Stimulated activated naive CD4-positive, alpha-beta T cell treated with Interleukin-2 at 50 U/mL for 16 hours (primary cell): ENCODE measurements at places on chromosomes 2 and 18.
A peak's percentile ranks its signal among the peaks of the same experiment; 100 is the strongest.

GRCh38 chr2:156892467-156893281 lies 364.8 kb upstream of the GALNT5 start:
- no peak for DNase-seq

- no peak for DNase-seq
Measured at GRCh38 chr2:165902934-165903333, 50.6 kb downstream of the TTC21B start.

DNA sequence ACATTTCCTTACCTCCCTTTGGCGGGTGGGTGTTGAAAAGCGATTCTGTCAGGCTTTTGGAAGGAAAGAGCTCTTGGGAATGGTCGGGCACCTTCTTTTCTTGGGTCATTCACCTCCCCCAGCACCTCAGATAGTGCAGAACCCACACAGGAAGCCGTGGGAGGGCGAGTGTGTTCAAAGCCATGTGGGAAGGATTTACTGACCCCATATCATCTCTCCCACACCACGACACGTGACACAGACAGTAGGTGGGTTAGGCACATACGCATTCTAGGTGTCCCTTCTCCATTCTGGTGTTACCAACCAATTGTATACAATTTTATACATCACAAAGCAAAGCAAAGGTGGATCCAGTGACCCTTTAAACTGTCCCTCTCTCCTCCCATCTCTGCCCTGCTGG lies 263.7 kb upstream of the REV1 start:
- no peak for DNase-seq

GRCh38 chr2:20421988-20422370 lies 24.9 kb upstream of the RHOB start:
- no peak for DNase-seq

DNA sequence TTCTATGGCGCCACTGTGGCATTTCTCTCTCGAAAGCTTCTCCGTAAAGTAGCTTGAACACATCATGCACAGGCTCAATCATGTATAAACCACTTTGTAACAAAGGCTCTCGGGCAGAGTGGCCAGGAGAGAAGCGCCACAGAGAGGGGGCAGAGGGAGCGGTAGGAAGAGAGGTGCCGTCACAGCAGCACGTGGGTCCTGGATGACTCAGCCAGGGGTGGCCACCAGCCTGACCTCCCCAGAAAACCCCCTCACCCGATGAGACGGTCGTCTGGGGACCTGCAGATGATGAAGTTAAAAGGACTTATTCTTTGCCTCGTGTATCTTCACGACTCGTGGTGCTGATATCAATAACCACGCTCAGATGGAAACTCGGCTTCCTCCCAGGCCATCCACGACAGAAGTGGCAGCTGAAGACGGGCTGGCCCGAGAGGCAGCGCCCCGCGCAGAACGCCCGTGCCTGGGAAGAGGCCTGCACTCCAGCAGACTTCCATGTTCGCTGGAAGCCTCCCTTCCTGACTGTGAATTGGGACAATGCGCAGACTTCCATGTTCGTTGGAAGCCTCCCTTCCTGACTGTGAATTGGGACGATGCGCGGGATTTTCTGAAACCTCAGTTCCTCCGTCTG lies 46.4 kb upstream of the MTCL1 start:
- no peak for DNase-seq

DNA sequence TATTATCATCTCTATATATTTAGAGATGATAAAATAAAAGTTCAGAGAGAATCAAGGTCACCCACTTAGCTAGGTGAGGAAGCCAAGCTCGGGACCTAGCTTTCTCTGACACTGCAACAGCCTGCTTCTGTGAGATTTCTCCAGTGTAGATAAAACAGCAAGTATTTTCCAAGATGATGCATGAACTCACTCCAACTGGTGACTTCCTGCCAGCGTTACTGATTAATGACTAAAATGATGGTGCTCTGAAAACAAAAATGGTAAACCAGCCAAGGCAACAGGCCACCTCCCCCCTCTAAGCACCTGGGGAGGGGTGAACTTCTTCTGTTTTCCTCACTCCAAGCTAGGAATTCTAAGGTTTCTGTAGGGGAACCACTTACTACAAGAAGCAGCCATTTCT lies 510.2 kb upstream of the ID2 start:
- DNase-seq, result no peak

DNA sequence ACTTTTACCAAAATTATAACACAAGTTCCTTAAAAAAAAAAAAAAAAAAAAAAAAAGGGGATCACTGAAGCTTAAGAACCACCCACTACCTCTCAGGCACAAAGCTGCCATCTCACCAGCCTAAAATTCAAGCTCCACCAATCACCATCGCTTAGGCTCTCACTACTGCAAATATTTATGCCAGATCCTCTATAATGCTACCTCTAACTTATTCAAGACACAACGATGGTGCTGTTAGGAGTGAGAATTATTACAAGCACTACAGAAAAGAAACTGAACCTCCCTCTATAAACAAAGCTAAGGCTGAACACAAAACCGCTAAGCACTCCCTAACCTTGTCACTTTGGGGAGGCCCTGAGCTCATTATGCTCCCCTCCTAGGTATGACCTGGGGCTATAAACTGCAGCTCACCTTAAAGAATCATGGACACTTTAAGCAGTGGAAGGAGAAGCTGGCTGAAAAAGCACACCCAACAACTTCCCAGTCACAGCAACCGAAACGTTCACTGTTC lies 3.6 kb downstream of the FZD5 start:
- no peak for DNase-seq

- DNase-seq, result no peak
Measured at GRCh38 chr18:78605255-78605654, 374.4 kb upstream of the SALL3 start.

GRCh38 chr2:30231996-30232800 lies 864 bp downstream of the LBH start:
- peak; percentile 73 for DNase-seq

DNA sequence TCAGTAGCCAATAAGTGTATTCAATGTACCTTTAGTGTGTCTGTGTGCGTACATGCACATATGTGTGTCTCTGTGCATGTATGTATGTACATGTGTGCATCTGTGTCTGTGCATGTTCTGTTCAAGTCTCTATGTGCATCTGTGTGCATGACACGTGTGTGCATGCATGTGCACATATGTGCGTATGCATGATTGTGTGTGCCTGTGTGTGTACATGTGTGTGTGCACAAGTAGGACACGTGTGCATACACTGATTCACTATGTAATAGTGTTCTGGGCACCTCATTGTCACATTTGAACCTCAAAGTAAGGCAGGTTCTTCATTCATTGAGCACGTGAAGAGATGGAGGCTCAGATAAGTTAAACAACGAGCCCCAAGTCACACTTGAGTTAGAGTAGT lies 142.6 kb upstream of the COPS8 start:
- DNase-seq, result no peak

GRCh38 chr2:130304726-130305125 lies 38.0 kb upstream of the IMP4 start:
- DNase-seq, result no peak

DNA sequence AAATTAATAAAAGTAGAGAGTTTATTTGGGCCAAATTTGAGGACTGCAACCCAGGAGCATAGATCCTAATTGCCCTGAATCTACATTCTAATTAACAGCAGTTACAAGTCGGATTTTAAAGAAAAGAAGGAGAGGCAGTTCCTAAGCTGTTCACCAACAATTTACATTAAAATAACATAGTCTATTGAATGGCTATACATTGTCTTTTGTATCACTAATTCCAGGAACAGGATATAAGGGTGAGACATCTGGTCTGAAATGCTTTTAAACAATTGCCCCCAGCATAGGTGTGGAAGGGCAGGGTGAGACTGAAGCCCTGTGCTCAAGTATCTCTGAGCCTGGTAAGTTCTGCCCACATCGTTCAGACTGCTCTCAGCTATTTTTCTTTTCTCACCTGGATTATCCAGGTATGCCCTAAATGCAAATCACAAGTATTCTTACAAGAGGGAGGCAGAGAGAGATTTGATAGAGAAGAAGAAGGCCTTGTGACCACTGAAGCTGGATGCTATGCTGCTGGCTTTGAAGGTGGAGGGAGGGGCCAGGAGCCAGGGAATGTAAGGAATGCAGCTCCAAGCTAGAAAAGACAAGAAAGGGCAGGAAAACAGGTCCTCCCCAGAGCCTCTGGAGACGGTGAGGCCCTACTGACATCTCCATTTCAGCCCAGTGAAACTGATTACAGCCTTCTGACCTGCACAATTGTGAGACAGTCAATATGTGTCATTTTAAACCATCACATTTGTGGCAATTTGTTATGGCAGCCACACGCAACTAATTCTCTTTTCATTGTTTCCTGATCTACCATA lies 189.4 kb upstream of the ARL4C start:
- no peak for DNase-seq

DNA sequence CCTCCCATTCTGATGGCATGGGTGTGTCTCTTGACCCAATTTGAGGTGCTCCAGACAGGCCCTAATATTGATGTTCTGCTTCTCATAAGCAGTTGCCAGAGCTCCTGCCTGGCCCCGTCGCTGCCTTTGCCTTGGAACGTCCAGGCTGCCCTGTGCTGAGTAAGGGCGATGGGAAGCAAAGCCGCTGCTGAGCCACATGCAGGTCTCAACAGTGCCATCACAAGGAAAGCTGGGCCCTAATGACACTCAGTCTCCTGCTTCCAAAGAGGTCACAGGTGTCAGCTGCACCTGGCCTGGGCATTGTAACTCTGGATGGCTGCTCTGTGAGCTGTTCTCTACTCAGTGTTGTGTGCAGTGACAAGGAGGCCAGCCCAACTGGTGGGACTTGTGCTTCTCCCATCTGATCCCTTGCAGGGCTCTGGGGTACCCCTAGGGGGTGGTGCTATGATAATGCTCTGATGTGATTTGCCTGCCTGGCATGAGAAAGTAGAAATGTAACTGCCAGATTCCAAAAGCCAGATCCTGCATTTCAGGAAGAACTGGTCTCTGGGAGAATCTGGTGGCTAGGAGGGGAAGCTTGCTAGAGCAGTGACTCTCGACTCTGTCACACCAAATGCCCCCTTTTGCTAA lies 8.7 kb downstream of the TTC39C start:
- DNase-seq, result no peak

GRCh38 chr18:5516841-5517240 lies 27.0 kb downstream of the EPB41L3 start:
- no peak for DNase-seq

- no peak for DNase-seq
Measured at GRCh38 chr2:122063716-122064115, 308.3 kb downstream of the TSN start.

GRCh38 chr2:26484579-26484978 lies 6.7 kb upstream of the OTOF start:
- no peak for DNase-seq

DNA sequence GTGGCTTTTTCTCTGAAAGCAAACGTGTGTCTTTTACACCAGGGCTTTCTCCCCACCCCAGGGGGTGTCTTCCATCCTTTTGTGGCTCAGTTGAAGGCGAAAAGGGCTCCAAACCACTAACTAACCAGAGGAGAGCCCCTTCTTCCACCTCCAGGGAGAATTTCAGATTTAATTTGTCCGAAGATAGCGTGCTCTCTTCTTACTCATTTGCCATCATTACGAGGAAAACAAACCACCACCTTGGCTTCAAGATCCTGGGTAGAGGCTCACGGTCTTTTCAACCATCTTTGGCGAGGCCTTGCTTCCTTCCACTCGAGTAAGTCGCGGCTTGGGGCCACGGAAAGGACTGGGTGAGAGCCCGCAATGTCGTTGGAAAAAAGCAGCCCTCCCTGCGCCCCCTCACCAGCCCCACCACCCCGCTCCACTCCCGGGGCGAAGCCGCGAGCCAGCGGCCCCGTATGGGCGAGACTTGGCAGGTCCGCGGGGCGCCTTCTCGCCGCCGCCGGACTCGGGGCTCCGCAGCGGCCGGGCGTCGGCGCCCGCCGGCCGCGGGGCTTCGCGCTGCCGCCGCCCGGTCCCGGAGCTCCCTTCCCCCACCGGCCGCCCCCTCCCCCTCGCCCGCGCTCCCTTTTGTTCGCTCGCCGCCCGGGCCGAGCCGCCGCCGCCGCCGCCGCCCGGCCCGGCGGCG lies 1.7 kb upstream of the ZNF532 start:
- peak; percentile 5 for DNase-seq

DNA sequence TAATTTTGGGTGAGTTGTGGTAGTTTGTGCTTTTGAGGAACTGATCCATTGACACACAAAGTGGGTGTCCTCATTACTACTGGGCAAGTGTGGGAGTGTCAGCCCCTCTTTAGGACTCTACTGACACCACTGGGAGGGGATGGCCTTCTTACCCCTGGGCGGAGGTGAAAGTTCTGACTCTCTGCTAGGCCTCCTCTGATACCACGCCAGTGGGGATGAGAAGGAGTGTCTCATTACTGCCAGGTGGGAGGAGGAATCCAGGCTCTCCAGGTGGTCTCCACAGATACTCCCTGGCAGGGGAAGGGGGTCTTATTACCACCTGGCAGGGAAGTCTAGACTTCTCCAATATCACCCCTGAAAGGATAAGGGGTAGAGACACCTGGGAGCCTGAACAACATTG lies 9.1 kb downstream of the LCLAT1 start:
- no peak for DNase-seq

- no peak for DNase-seq
Measured at GRCh38 chr18:7464245-7464966, 102.7 kb upstream of the PTPRM start.

GRCh38 chr2:212170382-212170781 lies 368.2 kb downstream of the ERBB4 start:
- DNase-seq, result no peak

DNA sequence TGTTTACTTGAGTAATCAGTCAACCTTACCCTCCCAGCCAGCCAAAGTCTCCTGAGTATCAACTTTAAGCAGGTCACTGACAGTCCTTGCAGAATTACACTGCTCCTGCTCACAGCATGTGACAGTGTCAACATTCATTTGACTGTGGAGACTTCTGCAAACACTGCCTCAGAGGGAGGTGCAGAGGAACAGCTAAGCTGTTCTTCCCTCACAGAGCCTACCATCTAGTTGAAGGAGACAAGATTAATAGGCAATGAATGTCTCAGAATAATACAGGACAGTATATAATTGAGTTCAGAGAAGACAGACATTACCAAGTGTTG lies 11.9 kb downstream of the SLC14A2 start:
- no peak for DNase-seq

DNA sequence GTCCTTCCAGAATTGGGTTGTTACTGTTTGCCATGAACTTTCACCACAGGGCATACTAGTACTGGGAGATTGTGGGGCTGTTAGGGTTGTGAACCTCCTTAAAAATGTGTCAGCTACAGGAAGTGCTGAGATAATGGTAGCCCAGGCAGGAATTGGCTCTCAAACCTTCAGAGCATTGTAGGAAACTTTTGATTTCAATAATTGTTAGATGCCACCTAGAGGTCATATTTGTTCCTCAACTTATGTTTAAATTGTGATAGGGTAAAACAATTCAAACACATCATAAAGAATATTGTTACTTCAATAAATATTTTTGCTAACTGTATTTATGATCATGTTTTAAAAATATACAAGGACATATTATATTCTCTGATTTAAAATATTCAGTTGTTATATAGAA lies 594.6 kb downstream of the ADCYAP1 start:
- DNase-seq, result no peak
